Uterus (tissue), 4 donors: ENCODE measurements at places on chromosomes 16 and 17.

DNA sequence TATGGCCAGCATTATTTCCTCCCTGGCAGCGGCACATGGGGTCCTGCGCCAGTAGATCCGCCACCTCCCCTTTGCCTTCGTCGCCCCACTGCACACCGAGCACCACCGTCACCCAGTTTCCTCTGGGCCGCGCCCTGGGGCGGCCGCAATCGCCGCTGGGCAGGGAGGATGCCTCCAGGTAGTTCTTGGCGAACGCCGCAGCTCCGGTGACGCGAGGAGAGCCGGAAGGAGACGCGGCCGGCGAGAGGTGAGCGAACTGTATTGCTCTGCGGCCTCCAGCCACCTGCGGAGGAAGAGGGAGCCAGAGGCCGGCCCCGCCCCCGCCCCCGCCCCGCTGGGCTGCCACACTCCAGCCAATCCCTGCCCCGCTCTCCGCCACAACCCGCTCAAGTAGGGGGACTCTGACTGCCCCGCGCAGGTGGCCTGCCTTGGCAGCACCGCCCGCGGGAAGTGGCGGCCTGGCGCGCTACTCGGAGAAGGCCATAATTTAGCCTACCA, 11.8 kb upstream of the SLFN13 start:
- DNase-seq, result peak; percentile 14

GRCh38 chr17:2444382-2444781, 43.5 kb upstream of the MNT start:
- no peak for DNase-seq

DNA sequence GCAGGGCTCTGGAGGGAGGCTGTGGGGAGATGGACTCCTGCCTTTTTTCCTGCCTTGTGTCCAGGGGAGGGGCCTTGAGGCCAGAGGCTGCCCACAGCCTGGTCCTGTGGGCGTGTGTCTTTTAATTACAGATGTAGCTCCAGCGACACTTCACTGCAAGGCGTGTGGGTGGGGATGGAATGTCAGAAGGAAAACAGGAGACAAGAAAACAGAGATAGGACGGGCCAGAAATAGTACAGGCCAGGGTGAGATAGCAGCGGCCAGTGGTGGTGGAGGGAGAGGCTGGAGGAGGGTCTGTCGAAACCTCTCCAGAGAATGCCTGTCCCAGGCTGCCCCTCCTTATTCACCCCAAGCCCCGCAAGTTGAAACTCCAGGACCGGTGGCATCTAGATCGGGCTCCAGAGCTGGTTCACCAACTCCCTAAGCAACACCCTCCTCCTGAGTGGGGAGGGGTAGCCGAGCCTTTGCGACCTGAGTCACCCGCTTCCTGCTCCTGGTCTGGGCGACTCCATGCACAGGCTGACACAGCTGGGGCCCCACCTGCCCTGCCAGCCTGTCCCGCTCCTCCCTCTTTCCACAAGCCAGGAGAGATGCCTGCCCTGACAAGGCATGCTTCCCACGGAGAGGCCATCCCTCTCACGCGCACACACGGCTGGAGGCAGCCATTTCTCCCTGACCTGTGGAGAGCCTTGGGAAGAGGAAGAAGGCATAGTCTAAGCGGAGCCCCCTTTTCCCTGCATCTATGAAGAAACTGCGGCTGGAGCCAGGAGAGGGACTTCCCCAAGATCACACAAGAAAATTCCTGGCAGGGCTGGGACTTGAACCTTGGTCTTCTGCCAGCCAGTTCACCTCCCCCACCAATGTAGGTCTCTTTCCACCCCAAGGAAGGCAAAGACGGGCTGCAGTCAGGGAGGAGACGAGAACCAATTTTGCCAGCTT, 6.6 kb upstream of the JUP start:
- DNase-seq, result peak; percentile 63

- DNase-seq, result no peak
These were observed 6.6 kb upstream of the KCTD5 start for GRCh38 chr16:2675714-2676113.

- no peak for DNase-seq
These were observed 157.5 kb upstream of the MON1B start for GRCh38 chr16:77033516-77033915.
